ENCODE measurements at places on chromosomes 16 and 17.

- DNase-seq = peak; percentile 51
Measured at GRCh38 chr16:72856797-72857196, 191.1 kb downstream of the ZFHX3 start.

GRCh38 chr16:89958068-89958467 lies 9.5 kb downstream of the DEF8 start:
- DNase-seq = no peak

DNA sequence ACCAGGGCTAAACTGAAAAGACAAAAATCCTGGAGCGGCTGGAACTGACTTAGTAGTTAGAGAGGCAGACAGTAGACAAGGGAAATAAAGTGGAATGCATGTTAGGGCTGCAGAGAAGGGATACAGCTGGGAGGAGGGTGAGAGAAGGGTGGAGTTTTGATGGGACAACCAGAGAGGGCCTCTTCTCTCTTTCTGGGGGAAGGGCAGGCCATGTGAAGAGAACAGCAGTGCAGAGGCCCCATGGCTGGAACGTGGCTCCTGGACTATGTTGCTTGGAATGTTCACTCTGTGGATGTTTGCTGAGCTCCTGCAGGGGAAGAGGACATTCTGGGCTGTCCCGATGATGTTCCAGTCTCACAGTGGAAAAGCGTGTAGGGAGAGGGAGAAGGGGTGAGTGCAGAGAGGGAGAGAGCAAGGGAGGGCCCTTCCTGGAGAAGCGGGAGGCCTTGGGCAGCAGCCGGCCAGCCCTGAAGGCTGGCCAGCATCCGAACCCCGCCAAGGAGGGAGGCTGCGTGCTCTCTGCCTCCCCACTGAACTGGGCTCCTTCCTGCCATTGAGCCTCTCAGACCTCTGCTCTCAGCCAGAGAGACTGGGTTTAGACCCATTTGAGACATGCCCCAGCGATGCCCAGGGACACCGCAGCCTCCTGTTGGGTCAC lies 33.1 kb upstream of the GSE1 start:
- DNase-seq = no peak

DNA sequence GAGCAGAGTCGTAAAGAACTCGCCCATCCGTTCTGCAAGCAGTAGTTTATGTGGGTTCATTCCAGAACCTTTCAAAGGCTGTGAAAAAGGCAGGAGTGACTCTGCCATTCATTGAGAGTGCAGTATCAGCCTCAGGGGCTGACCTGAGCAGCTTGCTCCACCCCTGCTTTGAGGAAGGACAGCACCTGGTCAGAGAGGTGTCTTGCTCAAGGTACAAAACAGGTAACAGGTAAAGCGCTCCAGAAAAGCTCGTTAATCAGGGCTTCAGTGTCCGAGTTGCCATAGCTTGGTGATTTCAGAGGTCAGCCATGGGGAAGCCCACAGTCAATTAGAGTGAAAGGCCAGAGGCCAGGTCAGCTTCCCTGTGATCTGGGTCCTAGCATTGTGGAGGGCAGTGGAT lies 251.1 kb downstream of the ABCC12 start:
- no peak for DNase-seq

- no peak for DNase-seq
Measured at GRCh38 chr16:19365486-19365885, 52.2 kb upstream of the TMC5 start.

- DNase-seq = no peak
Measured at GRCh38 chr17:72403713-72404209, 282.9 kb downstream of the SOX9 start.

DNA sequence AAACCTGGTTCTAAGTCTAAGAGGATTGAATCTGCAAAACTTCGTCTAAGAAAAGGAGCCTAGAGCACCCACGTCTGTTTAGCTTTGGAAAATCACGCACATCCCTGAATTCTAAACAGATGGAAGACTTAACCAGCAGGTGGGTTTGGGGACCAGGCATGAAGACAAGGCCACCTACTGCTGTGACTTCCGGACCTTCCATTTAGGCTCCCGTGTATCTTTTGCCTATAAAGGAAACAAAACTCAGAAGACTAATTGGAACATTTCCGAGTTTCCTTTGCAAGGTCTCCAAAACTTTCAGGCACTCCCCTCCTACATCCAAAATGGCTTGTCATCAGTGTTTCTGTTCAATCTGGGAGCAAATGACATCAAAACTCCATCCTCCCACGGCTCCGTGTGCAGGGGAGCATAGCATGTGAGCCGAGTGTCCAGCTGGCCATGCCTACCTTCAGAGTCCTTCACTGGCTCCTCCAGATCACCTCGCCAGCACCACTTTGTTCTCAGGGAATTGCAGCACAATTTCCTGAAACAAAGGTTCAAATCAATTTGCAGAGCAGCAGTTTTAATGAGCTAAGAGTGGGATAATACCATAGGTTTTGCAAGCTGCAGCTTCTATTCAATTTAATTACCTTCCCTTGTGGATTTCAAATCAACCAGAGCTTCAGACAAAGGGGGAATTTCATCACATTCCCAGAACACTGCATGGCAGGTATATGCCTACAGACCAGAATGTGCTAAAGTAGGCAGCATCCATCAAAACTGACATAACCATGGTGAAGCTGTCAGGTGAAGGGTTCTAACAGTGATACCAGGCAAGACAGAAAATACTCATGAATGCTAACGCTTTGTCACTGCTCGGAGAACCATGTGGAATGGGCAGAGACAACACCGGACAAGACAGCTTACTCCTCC lies 23.5 kb downstream of the CACNG1 start:
- DNase-seq = peak; percentile 34

- DNase-seq = no peak
Measured at GRCh38 chr17:19741832-19742457, 6.2 kb downstream of the ALDH3A1 start.

DNA sequence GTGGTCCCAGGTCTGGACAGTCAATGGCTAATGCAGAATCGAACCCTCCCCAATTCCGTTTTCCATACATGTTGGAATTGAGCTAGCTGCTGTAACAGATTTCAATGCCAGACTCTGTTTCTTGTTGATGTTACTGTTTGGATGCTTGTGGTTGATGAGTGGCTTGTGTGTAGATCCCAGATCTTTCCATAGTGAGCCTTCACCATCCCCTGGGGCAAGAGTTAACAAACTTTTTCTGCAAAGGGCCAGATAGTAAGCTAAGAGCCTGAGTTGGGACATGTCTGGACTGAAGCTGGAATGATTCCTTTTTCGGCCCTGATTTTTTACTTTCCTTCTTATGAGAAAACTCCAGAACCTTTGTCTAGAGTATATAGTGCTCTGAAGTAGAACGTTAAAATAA lies 296.3 kb downstream of the CPPED1 start:
- DNase-seq = no peak

DNA sequence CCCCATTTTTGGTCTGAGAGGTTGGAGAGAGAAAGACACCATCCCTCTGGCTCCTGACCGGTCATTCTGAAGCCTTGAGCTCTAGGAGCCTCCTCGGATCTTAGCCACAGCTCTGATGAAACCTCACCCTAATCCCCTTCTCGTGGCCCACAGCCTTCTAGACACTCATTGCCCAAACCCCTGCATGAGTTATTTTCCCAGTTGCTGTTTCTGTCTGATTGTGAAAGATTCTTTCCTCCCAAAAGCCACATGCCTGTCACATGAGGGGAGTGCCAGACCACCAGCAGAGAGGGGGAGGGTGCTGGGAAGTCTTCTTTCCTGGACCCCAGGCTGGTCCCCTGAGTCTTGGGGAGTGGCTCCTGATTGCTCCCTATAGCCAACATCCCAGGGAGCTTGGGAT lies 17.6 kb upstream of the ABR start:
- no peak for DNase-seq

DNA sequence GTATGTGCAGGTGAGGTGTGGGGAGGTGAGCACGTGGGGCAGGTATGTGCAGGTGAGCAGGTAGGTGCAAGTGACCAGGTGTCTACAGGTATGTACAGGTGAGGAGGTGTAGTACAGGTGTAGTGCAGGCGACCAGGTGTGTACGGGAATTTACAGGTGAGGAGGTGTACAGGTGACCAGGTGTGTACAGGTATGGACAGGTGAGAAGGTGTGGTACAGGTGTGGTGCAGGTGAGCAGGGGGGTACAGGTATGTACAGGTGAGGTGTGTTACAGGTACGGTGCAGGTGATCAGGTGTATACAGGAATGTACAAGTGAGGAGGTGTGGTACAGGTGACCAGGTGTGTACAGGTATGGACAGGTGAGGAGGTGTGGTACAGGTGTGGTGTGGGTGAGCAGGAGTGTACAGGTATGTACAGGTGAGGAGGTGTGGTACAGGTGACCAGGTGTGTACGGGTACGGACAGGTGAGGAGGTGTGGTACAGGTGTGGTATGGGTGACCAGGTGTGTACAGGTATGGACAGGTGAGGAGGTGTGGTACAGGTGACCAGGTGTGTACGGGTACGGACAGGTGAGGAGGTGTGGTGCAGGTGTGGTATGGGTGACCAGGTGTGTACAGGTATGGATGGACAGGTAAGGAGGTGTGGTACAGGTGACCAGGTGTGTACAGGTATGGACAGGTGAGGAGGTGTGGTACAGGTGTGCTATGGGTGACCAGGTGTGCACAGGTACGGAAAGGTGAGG lies 12.8 kb upstream of the DBNDD1 start:
- DNase-seq = no peak

DNA sequence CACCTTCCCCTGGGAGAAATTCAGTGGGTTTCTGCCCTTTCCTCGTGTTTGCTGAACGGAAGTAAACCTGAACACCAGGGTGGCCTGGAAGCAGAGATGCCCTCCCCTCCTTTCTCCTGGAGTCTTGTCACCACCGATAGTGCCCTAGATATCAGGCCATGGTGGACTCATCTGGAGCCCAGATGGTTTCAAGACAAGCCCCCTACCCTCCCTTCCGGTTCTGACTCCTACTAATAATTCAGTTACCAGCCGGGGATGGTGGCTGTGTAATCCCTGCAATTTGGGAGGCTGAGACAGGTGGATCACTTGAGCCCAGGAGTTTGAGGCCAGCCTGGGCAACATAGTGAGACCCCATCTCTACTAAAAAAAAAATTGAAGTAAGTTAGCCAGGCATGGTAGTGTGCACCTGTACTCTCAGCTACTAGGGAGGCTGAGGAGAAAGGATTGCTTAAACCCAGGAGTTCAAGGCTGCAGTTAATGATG lies 2.4 kb downstream of the ZNF469 start:
- no peak for DNase-seq

- no peak for DNase-seq
Measured at GRCh38 chr17:7038025-7038862, 2.4 kb downstream of the SLC16A13 start.

DNA sequence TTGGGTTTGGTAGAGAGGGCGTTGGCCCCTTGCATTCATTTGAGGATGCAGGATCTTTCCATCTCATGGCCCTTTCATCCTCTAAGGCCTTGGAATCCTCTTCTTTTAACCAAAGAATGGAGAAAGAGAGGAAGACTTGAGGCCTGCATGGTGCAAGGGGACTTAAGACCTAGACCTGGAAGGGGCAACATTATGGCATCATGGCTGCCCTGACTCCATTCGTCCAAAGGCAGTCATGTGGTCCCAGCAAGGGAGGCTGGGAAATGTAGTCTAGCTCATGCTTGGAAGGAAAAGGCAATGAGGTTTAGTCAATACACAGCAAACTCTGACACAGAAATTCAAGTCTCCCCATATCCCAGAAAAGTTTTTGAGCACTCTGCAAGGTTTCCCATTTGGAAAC lies 30.7 kb upstream of the CDRT4 start:
- no peak for DNase-seq

GRCh38 chr16:86505185-86505898 lies 5.0 kb upstream of the FOXF1 start:
- DNase-seq = no peak

DNA sequence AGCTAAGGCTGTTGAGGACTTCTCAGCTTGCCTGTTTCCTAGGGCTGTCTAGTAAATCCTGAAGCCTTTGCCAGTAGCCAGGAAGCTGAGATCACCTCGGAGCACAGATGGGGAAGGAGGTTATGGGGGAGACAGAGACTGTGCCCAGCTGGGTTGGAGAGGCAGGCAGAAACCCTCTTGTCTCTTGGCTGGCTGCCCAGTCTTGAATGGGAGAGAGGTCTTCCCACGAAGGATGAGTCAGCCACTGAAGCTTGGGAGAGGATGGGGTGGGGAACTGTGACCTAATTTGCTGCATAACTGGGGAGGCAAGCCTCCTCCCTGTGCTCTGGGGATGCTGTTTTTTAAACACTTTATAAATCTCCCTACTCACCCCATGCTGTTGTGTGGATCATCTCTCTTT lies 69.8 kb downstream of the SHISA9 start:
- DNase-seq = peak; percentile 24

DNA sequence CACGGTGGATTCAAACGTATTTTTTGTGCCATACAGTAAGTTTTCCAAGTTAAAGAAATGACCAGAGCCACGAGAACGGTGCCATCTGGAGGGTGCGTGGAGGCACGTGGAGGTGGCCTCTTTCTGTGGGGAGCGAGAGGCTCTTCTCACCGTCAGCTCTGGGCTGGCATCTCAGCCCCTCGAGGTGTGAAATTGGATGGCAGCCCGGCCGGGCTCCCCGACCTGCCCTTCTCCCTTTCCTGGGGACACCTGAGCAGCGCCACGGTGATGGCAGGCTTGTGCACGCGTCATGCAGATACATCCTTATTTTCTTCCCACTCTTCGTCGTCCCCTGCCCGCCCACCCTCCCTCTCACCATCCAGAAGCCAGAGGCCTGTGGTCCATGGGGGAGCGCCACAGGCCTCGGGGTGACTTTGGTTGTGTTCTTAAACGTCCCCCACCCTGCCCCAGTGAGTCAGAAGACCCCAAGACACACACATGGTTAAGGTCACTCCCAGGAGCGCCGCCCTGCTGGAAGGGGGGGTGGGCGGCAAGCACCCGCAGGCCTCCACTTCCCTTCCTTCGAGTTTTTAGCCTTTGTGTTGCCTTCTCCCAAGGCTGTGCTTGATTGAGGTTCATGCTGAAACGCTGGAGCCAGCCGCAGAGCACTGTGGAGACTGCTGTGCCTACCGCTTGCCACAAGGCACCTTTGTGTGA lies 109.4 kb downstream of the BANP start:
- DNase-seq = no peak

All from NCI-H146 (cell line).